CD4-positive, alpha-beta T cell (primary cell): ENCODE measurements at places on chromosomes 4 and X.

GRCh38 chr4:117900832-117901231, 133.5 kb upstream of the NDST3 start:
- no peak for DNase-seq

- DNase-seq, result no peak
These were observed 12.0 kb upstream of the CD38 start for GRCh38 chr4:15765910-15766697.

DNA sequence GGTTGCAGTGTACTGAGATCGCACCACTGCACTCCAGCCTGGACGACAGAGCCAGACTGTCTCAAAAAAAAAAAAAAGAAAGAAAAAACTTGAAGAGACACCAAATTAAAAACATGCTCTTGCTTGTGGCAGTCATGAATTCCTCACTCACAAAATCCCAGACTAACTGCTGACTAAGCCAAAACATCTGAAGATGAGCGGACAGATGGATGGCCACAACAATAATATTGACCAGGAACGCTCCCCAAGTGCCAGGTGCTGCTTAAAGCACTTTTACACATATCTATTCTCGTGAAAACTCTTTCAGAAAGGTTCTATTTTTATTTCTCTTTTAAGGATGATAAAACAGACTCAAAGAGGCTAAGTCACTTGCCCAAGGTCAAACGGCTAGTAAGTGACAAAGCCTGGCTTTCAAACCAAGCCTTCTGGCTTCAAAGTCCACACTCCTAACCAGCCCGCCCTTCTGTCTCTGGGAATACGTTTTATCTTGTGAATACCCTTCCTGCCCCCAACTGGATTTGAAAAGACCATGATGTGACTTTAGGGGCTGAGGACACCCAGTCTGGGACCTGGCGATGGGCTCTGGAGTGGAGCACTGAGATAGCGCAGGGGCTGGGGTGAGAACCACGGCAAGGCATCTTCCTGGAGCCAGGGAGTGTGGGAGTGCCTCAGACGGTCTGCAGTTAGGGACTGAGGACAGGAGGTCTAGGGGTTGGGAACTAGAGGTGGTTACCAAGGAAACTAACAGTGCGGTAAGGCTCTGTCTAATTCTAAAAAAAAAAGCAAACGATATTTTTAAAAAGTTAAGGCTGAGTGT, 9.5 kb upstream of the CXCR3 start:
- DNase-seq, result no peak

DNA sequence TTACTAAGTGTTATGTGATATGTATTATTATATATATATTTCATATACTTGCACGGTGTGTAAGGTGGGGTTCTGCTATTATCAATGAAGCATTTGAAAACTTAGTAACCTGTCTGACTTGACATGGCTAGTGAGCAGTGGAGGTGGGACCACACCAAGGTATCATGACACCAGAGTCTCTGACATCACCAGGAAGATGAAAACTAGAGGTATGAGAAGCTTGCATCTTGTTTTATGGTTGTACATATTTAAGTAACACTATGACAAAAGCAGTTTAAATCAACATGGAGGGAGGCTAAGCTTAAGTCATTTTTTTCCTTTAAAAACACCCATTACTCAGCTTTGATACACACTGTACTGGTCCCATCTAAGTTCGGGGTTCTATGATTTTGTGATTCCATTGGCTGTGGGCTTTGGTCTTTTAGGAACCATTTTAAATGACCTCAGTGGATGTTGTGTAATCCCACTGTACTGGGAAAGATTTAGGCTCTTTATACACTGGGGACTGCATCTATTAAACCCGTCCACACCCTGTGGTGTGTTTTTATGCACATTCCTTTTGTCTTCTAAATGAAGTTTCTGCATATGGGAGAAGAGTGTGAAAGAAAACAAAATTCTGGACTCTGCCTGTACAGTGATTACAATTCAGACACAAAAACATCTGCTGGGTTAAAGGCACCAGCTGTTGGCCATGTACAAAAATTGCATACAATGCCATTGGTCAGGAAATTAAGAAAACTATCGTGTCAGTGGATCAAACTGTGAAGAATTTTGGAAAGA, 570.6 kb downstream of the SPRY1 start:
- DNase-seq, result no peak
